ENCODE measurements at places on chromosomes 3 and 15.

DNA sequence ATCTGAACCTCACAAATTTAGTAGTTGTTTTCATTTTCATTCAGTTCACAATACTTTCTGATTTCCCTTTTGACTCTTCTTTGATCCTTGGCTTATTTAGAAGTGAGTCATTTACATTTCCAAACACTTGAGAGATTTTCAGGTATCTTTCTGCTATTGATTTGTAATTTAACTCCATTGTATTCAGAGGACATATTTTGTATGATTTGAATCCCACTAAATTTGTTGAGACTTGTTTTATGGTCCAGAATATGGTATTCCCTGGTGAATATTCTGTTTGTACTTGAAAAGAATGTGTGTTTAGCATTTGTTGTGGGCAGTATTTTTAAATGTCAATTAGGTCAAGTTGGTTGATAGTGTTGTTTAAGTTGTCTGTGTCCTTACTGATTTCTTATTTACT is 29.6 kb downstream of the FAN1 start:
- DNase-seq: no peak

DNA sequence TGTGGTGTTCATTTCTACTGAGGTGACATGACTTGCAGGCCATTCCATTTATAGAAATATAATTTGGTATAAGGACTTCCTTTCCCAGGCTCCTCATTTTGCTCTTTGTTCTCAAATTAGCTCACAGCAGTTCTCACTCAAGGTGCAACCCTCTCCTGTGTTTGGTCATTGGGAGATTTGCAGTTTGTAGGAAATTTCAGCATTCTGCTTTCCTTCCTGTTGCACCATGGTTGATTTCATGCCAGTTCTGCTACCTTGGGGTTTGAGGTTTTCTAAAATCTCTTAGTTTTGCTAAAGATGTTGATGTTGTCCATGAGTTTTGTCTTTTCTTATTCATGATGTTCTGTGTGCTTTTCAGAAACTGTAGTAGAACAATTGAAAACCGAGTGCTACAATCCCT is 65.7 kb upstream of the PROK2 start:
- DNase-seq: no peak

DNA sequence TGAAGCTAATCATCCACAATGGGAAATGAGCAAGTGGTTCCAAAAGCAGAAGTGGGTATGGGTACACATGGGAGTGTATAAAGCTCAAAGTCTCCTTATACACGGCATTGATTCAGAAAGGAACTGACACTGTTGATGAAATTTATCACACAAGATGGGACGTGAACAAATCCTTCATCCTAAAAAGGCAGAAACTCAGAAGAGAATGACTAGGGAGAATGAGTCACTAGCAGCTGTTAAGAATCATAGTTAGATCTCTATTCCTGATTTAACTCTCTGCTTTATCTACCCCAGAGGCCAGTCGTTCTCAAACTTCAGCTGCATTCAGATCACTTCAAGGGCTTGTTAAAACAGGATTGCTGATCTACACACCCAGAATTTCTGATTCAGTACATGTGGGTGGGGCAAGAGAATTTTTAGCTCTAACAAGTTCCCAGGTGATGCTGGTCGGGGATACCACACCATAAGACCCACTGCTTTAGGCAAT is 97.7 kb upstream of the PHLDB2 start:
- DNase-seq: no peak

- DNase-seq: no peak
Observed at GRCh38 chr3:37030588-37030987, 37.3 kb downstream of the MLH1 start.

GRCh38 chr15:48440084-48440483 is 108.9 kb downstream of the DUT start:
- DNase-seq: no peak
